ENCODE measurements at places on chromosomes 3 and 15. TPM values are rescaled to one million over a fixed set of nuclear protein-coding genes. Genes with fewer than 3 reads are reported as not detected.
A peak's percentile ranks its signal among the peaks of the same experiment; 100 is the strongest.

The CLDN16 gene
- total RNA-seq: not detected

The C3orf18 gene
- total RNA-seq: 15.6 TPM

The NR2E3 gene
- total RNA-seq: 0.28 TPM

- DNase-seq: no peak
Observed at GRCh38 chr3:155772801-155773200, 27.9 kb upstream of the PLCH1 start.

DNA sequence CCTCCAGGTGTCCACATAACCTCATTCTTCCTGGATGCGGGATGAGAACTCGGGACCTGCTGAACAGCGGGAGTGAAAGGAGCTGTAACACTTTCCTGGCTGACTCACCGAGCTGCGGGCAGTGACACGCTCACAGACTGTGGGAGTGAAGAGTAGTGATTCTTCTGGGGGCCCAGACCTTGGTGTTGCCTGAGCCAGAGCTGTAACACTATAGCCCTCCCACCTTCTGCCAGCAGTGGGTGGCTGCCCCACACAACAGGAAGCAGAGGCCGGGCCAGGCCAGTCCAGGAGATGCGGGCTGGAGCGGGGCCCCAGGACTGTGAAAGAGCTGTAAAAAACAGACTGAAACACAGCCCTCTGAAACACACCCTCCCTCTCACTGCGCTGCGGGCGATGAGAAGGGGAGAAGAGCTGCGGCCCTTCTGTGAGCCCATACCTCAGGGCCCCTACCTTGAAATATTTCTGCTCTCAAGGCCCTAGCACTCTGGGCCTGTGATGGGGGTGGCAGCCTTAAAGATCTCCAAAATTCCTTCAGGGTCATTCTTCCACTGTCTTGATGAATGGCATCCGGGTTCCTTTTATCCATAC lies 464.0 kb upstream of the CCDC54 start:
- peak; percentile 33 for DNase-seq

The SKOR1 gene
- 0.09 TPM for total RNA-seq

GRCh38 chr15:69828181-69828828 lies 269.4 kb downstream of the TLE3 start:
- no peak for DNase-seq

DNA sequence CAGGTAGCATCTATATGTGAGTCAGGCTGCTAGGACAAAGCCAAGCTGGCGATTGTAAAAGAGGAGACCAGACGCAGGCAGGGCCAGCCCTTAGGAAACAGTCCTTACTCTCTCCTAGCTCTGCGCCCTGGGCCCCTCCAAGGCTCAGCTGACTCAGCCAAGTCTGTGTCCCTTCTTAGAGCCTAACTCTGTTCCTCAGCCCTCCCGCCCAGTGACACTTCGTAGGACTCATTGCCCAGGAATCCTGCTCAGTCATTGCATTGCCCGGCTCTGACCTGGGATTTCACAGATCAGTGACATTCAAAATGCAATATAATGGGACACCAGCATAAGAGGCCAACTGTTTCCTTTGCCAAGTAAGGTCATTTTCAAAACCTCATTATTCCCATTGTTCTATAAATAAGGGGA lies 244.2 kb downstream of the TLE3 start:
- DNase-seq: peak; percentile 10

- DNase-seq: no peak
Observed at GRCh38 chr3:169117264-169117663, 546.2 kb downstream of the MECOM start.

- no peak for DNase-seq
Observed at GRCh38 chr15:31487811-31488436, 161.3 kb downstream of the KLF13 start.

- DNase-seq: no peak
Observed at GRCh38 chr3:193870376-193871219, 265.4 kb upstream of the HES1 start.

- DNase-seq: no peak
Observed at GRCh38 chr3:23072693-23073092, 130.4 kb upstream of the UBE2E2 start.

GRCh38 chr15:38226608-38227266 lies 25.9 kb upstream of the SPRED1 start:
- DNase-seq: no peak

DNA sequence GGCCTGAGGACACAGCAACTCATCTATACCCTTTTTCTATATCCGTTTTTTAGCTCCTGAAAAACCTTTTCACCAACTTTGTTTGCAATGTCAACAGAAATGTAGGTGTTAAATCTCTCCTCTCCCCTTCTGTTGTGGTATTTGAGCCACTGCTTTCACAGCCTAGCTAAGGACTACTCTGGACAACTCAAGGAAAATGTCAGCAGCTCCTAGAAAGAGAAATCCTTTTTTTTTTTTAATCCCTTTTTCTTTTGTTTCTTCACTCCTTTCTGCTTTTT lies 176.6 kb downstream of the KLHL25 start:
- DNase-seq: peak; percentile 31

- DNase-seq: peak; percentile 84
Observed at GRCh38 chr3:126180477-126181397, at the start of gene ALDH1L1. ALDH1L1 (minus strand) TSS chr3:126180586; CDS start chr3:126160979, 19,607 bp downstream.

DNA sequence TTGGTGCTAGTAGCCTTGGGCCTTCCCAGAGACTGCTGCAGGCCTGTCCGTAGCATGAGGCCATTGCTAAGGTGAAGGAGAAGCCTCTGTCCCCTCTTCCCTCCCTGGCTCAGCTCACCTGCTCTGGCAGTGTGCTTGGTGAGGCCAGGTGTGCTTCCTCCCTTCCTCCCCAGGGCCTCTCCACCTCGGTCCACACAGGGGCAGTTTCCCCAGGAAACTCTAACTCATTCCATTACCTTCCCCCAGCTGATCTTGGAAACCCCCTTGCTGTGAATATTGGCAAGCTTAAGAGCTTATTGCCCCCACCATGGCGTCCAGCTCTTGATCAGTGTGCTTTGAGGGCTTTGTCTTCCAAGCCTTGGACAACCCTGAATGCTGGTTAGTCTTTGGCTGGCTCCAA lies 52.7 kb downstream of the ZNF445 start:
- no peak for DNase-seq

All from neural progenitor cell (in vitro differentiated cells).